ENCODE measurements at places on chromosomes 11 and 22.

DNA sequence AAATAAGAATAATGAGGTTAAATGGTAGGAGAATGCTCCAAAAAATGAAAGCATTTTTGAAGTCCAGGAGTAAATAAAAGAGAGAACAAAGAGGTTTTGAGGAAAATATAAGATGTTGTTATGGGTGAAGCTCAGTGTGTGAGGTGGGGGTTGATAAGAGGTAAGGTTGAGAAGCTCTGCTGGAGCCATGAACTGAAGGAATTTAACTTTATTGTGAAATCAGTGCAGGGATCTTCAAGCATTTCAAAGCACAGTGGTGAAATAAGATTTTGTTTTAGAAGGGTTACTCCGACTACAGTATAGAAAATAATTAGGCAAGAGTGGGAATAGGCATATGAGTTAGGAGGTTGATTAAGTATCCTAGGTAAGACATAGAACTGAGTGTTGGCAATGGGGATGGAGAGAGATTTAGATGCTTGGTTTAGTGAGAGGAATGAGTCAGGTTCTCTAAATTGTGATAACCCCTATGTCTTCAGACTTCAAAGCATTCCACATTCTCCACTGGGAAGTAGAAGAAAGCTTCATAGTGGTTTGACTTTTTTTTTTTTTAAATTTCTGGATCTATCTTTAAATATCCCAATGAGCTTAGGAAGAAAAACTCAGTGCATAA is 403.2 kb downstream of the AASDHPPT start:
- DNase-seq = no peak

DNA sequence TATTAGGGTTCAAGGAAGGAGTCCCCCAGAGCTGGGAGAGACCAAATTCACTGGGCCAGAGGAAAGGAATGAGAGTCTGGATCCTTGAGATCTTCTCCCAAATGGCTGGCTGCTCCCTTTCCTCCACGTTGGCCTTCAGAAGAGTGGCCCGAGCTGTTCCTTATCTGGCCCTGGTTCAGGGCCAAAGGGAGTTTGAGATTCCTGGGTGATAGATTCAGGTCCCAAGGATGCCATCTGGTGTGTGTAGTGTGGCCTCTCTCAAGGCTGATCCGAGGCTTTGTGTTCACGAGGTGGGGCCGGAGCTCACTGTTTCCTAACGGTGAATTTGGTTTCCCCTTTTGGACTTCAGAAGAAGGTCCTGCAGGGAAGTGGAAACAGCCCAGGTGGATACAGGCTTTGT is 17.4 kb upstream of the ABCC8 start:
- DNase-seq = no peak

- no peak for DNase-seq
Measured at GRCh38 chr11:125211191-125211947, 46.8 kb downstream of the PKNOX2 start.

GRCh38 chr11:132112846-132113245 is 742.4 kb downstream of the NTM start:
- DNase-seq = no peak

- DNase-seq = no peak
Measured at GRCh38 chr22:30947173-30947815, 21.3 kb downstream of the MORC2 start.

DNA sequence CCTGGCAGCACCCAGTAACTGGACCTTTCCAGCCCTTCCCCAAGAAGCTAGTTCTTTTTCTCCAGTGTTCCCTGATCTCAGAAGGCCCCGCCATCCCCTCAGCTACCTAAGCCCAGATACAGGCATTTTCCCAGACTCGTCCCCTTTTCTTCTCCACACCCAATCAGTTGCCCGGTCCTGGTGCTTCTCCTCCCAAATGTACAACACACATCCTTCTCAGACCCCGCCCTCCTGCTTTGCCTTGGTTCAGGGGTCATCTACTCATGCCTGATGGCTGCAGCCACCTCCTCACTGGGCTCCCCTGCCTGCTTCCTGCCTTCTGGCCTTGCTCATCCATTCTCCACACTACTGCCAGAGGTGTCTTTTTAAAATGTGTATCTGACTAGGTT is 6.5 kb downstream of the TKFC start:
- DNase-seq = no peak

GRCh38 chr11:130781931-130782330 is 134.3 kb downstream of the SNX19 start:
- no peak for DNase-seq
